ENCODE measurements at places on chromosomes 11 and 22. TPM values are rescaled to one million over a fixed set of nuclear protein-coding genes. Genes with fewer than 3 reads are reported as not detected.

Gene OR52I1
- not detected for total RNA-seq

DNA sequence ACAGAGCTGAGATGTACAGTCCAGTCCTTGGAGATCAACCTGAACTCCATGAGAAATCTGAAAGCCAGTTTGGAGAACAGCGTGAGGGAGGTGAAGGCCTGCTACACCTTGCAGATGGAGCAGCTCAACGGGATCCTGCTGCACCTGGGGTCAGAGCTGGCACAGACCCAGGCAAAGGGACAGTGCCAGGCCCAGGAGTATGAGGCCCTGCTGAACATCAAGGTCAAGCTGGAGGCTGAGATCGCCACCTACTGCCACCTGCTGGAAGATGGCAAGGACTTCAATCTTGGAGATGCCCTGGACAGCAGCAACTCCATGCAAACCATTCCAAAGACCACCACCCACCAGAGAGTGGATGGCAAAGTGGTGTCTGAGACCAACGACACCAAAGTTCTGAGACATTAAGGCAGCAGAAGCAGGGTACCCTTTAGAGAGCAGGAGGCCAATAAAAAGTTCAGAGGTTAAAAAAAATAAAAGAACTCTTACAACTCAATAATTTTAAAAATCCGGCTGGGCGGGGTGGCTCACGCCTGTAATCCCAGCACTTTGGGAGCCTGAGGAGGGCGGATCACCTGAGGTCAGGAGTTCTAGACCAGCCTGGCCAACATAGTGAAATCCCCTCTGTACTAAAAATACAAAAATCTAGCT lies 69.9 kb upstream of the RTL6 start:
- no peak for DNase-seq

Gene MMP7
- 0.11 TPM for total RNA-seq

GRCh38 chr11:82906236-82906635 lies 4.7 kb downstream of the DDIAS start:
- peak; percentile 17 for DNase-seq

DNA sequence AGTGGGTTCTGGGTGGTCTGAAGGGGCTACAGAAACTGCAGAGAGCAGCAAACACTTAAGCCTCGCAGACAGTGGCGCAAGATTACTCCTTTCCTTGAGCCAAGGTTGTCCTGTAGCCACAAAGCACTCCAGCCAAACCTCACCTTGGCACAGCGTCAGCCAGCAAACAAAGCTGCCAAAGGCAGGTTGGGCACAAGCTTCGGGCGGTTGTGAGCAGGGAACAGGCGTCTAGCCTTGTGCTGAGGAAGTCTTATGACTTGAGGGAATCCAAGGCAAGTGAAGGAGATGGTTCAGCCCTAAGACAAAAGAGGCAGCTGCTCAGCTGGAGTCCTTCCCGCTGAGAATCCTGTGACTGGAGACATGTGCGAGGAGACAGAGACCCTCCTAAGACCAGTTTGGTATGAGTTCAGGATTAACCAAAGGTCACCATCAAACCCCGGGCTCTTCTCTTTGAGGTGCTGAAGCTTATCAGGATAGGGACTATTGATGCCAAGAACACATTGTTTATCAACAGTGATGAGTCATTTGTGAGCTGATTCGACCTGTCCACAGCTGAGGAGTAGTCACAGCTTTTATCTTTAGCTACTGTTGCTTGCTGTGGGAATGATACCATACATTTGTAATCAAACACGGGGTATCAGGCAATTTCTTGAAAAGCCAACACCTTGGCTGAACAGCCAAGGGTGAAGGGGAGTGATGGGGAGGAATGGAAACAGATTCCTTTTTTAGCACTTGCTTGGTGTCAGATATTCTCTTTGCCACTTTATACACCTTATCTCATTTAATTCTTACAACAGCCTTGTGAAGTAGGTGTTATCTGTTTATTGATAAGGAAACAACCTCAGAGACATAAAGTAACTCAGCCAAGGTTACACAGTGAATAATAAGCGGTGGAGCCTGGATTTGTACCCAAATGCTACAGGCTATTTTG lies 4.6 kb downstream of the ADM start:
- DNase-seq, result peak; percentile 82

- DNase-seq, result peak; percentile 13
Measured at GRCh38 chr11:2655834-2656622, 43.8 kb downstream of the KCNQ1OT1 start.

Gene IL18
- 52.6 TPM for total RNA-seq

Gene SYCE3
- total RNA-seq, result not detected

- no peak for DNase-seq
Measured at GRCh38 chr11:46492532-46492931, 101.0 kb upstream of the CHRM4 start.

- DNase-seq, result peak; percentile 95
Measured at GRCh38 chr11:94271885-94272372, 32.5 kb upstream of the IZUMO1R start.

DNA sequence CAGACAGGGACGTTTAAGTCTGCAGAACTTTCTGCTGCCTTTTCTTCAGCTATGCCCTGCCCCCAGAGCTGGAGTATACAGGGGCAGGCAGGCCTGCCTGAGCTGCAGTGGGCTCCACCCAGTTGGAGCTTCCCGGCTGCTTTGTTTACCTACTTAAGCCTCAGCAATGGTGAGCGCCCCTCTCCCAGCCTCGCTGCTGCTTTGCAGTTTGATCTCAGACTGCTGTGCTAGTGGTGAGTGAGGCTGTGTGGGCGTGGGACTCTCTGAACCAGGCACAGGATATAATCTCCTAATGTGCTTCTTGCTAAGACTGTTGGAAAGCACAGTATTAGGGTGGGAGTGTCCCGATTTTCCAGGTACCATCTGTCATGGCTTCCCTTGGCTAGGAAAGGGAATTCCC lies 38.5 kb downstream of the NELL1 start:
- DNase-seq, result no peak

DNA sequence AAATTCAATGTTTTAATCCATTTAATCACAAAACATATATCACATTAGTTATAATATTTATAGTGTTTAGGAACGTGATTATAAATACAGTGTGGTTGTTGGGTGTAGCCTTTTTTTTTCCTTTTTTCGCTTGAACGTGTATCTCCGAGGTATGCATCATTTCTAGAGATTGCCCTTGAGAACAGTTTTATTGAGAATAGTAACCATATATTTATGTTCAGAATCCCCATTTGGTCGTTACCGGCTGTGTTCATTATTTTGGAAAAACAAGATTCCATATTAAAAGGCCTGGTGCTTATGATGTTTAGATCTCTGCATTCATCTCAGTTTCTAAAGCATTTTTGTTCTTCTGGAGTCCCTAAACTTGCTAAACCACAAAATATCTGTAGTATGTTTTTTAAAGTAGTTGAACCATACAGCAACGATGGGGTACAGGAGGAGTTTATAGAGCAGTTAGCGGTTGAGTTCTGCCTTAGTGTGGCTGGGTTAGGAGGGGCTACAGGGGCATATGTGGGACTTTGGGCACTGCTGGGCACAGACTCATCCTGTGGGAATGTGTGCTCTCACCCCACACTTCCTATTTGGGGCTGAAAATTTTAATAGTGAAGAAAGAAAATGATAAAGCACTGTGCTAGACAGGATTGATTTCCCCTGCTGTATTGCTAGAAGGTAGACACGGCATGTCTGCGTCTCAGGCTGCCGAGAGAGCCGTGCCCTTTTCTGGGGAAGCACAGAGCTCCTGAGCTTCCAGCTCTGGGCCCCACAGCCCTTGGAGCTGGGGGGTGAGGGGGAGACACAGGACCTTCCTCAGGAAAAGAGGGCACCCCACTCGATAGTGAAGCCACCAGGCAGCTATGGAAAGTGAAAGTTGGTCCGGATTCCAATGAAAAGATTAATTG lies 81.5 kb upstream of the PPARA start:
- DNase-seq, result peak; percentile 69

Gene OR5A1
- total RNA-seq, result not detected

DNA sequence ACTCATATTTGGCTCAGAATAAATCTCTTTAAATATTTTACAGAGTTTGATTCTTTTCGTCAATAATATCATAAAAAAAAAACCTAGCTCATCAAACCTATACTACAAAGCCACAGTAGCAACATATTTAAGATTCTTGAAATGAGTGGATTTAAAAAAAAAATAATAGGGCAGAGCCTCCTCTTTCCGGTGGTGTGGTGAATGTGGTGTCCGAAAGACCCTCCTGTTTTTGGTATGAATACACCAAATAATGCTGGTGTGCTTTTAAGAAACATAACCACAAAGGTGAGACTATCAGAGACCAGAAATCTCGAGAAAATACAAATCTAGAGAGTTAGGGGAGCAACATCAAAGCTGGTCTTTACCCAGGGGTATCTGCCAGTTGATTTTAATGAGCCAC lies 342.6 kb downstream of the TBC1D22A start:
- no peak for DNase-seq

- DNase-seq, result no peak
Measured at GRCh38 chr22:24002851-24003250, 2.4 kb downstream of the GSTT4 start.

- no peak for DNase-seq
Measured at GRCh38 chr11:133149698-133150097, 382.6 kb downstream of the OPCML start.

All from foreskin keratinocyte (primary cell).